ENCODE measurements at places on chromosomes 12 and 14. TPM values are rescaled to one million over a fixed set of nuclear protein-coding genes. Genes with fewer than 3 reads are reported as not detected.

DNA sequence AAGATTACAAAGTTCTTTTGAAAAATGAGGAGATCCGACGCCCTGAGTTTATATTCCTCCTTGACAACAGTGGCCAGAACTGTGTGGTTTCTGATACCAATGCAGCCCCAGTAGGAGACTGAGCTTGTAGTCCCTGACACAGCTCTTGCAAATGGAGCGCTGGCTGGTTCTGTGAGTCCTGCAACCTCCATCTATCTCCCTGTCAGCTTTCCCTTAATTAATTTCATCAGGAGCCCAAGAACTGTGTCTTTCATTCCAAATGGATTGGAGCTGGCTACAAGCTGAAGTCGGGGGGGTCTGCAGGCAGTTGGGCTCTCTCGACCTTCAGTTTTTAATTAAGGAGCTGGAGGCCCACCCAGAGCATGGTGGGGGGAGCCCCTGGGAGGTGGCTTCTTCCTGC, 160.6 kb downstream of the ADGRD1 start:
- DNase-seq, result no peak

DNA sequence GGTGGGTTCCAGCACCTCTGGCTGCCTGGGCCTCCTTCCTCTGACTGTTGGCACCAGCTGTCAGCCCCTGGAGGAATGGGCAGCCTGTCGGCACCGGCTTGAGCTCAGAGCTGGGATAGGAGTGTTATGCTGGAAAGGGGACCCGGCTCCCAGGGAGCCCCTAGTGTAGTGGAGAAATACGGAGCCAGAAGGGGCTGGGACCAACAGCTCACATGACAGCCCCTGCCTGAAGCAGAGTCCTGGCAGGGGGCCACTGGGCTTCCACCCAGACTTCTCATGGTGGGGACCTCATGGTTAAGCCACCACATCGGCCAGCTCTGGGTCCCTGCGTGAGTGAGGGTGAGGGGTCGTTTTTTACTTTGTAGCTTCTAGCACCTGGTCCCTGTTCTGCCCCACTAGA, 174.5 kb downstream of the TSPAN9 start:
- DNase-seq, result no peak

- DNase-seq, result no peak
These were observed 69.1 kb downstream of the VCPKMT start for GRCh38 chr14:50047274-50047676.

The E2F7 gene
- 10.2 TPM for total RNA-seq

GRCh38 chr14:59863806-59864525, 6.6 kb downstream of the RTN1 start:
- DNase-seq, result no peak

The SMCO2 gene
- total RNA-seq, result 0.13 TPM

- no peak for DNase-seq
These were observed 14.0 kb downstream of the GPR68 start for GRCh38 chr14:91230397-91231035.

GRCh38 chr12:28869197-28869596, 279.9 kb upstream of the FAR2 start:
- no peak for DNase-seq

DNA sequence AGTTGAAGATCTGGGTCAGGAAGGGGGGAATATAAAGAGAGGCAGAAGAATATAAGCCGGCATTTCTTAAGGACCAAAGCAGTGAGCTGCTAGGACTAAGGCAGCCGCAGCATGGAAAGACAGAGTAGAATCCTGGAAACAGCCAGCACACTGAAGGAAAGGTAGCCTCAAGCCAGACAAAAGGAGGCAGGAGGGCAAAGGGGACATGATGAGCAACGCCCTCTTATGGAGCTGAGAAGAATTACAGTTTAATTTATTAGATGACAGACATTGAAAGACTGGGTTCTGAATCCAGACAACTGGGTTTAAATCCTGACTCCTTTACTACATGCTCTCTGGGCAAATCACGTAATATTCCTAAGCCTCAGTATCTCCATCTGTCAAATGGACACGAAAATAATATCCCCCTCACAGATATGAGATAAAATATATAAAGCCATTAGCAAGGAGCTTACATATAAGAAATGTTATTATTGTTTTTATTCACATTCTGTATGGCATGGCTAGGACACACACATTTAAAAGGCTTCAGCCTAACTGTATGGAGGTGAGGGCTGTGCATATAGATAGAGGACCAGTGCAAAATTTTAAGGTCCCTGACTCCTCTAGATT, 8.1 kb upstream of the PCED1B start:
- no peak for DNase-seq

- no peak for DNase-seq
These were observed 8.0 kb upstream of the ACTR10 start for GRCh38 chr14:58191763-58192601.

The SDR9C7 gene
- total RNA-seq, result not detected

GRCh38 chr12:49888461-49889151, 15.1 kb downstream of the FAIM2 start:
- no peak for DNase-seq

GRCh38 chr14:73785336-73785833, 66.2 kb upstream of the PTGR2 start:
- no peak for DNase-seq

The CLEC9A gene
- total RNA-seq, result not detected

DNA sequence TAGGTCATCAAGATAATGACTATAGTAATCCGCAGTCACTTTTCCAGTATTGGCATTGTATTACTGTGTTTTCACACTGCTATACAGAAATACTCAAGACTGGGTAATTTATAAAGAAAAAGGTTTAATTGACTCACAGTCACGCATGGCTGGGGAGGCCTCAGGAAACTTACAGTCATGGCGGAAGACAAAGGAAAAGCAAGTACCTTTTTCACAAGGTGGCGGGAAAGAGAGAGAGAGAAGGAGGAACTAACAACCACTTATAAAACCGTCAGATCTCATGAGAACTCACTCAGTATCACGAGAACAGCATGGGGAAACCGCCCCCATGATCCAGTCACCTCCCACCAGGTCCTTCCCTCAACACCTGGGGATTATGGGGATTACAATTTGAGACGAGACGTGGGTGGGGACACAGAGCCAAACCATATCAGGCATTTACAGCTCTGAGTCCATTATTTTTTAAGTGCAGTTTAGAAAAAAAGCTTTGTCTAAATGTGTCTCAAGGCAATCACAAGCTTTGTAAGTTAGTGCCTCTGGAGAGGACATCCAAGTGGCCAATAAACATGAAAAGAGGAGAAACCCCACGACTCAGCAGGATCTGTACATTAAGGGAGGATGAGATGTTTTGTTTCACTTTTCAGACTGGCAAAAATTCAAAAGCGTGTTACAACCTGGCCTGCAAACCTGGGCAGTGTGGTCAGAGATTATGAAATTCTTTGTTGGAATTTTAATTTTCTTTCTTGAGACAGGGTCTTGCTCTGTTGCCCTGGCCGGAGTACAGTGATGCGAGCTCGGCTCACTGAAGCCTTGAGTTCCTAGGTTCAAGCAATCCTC, 82.0 kb downstream of the DNAH10 start:
- DNase-seq, result no peak

DNA sequence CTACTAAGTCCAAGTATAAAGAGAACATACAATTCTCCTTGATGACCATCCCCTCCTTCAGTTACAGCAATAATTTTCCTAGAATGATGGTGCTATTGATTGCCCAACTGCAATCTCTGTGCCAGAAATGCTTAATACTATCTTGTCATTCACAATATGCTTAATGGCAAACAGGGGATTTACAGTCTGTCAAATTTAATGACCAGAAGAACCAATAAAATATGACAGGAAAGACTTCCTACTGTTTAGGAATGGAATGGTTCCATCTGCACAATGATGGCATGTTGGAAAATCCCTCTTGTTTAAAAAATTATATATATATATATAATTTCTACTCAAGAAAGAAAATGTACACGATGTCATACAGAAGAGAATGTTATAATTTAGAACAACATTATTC, 623.2 kb downstream of the CCER1 start:
- no peak for DNase-seq

The DIO2 gene
- total RNA-seq, result 0.13 TPM

GRCh38 chr12:116282371-116283286, 5.1 kb upstream of the MED13L start:
- DNase-seq, result no peak

The OLR1 gene
- not detected for total RNA-seq

- DNase-seq, result no peak
These were observed 79.8 kb downstream of the SLC15A4 start for GRCh38 chr12:128743916-128744315.
